Activated CD4-positive, alpha-beta memory T cell treated with anti-CD3 and anti-CD28 coated beads, Interleukin-2, amount 10 ng/mL, durations not matched to agents 7 days and 5 days (primary cell): ENCODE measurements at places on chromosomes 7 and 10.

DNA sequence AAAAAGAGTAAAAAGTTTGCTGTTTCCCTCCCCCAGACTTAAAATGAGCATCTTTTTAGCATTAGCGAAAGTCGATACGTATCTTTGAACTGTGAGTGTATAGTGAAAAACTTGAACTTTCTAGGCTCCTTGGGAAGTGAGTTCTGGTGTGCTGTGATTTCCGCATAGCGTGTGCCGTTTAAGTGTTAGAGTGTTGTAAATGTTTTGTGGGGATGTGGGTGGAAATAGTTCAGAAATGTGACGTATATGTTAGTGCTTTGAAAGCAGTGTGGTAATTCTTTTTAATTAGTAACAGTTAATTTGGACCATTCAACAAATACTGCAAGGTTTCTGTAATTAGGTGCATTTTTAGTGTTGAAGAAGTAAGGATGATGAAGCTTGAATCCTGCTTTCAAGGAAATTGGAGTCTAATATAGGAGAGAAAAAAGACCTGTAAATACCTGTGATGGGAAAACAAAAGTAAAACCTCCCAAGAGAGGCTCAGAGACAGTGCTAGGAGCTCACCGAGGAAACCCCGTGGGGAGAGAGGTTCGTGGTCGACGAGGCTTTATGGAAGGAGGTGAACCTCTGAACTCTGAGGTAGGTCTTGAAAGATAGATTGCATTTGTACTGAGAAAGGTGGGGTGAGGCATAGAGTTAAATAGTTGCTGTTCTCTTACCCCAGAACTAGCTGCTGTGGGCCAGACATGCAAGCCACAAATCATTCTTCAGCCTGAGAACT, 40.8 kb downstream of the RBM33 start:
- H3K27ac ChIP-seq = peak overlapping the region; percentile 37
- no peaks in the 10 kb centered on the region for H3K27me3 ChIP-seq
- peaks cover 41% of the 10 kb centered on the region for H3K4me1 ChIP-seq
- DNase-seq = peak; percentile 38
- peaks cover 86% of the 10 kb centered on the region for H3K36me3 ChIP-seq
- peak overlapping the region; percentile 22 for H3K4me3 ChIP-seq

DNA sequence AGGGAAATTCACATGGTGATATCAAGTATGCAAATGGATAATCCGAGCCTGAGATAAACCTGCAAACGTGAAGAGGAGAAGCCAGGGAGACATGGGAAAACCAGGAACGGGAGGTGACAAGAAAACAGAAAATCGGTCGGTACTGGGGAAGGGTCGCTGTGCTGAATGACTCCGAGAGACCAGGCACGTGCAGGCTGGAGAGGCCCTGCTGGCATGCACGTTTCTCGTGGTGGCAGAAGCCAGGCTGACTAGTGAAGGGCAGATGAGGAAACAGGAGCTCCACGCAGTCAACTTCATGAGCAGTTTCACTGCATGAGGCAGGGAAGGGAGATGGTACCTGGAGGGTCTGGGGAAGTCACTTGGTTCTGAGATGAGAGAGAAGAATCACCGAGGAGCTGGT, 48.3 kb downstream of the KIAA1549 start:
- no peaks in the 10 kb centered on the region for H3K4me1 ChIP-seq
- H3K27ac ChIP-seq = no peak overlapping the region
- H3K4me3 ChIP-seq = no peak overlapping the region
- H3K27me3 ChIP-seq = peaks cover 17% of the 10 kb centered on the region

GRCh38 chr7:22654831-22655230, 72.2 kb upstream of the IL6 start:
- H3K4me1 ChIP-seq = peaks cover 3% of the 10 kb centered on the region
- no peak for DNase-seq
- H3K4me3 ChIP-seq = no peak overlapping the region
- H3K36me3 ChIP-seq = peaks cover 3% of the 10 kb centered on the region
- peaks cover 44% of the 10 kb centered on the region for H3K27me3 ChIP-seq
- no peak overlapping the region for H3K27ac ChIP-seq

- DNase-seq = no peak
- H3K4me3 ChIP-seq = no peak overlapping the region
- no peaks in the 10 kb centered on the region for H3K27me3 ChIP-seq
- H3K36me3 ChIP-seq = no peaks in the 10 kb centered on the region
These were observed 65.9 kb upstream of the NEBL start for GRCh38 chr10:20963056-20963455.

DNA sequence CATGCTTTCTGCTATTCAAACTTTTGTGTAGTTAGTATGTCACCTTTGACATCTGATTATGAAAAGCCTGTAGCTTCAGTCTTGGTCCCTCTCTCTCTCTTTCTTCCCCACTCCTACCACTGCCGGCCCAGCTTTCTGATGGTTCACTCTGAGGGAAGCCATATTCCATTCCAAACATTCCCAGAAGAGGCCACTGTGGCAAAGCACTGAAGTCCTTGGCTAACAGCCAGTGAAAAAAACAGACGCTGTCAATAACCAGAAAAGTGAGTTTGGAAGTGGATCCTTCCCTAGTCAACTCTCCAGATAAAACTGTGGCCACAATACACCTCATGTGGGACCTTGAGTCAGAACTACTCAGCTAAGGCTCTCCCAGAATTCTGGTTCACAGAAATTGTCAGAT, 950.7 kb upstream of the PHF14 start:
- no peak for DNase-seq
- no peaks in the 10 kb centered on the region for H3K4me1 ChIP-seq
- no peaks in the 10 kb centered on the region for H3K36me3 ChIP-seq
- H3K4me3 ChIP-seq = no peak overlapping the region

DNA sequence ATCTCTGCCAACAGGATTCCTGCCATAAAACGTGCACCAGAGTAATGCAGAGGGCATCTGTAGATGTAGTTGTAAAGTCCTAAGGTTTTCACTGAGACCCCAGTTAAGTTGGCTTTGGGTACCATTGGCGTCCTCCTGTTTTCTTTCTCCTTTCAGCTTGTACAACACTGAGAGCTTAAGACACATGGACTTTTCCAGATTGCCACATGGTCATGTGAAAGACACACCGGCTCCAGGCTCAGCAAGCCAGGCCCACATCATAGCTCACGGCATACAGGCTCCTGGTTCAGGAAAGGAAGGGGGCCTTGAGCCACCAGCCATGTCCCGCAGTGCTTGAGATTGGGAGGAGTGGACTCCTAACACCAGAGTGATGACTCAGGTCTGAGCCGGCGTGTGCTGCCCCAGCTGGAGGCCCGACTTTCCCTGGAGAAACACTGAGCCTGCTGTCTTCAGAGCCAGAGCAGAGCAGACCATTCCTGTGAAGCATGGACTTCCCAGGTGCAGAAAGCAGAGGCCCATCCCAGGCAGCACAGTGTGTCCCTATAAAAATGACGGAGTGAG, 252.7 kb downstream of the PRPF18 start:
- H3K27ac ChIP-seq = no peak overlapping the region
- no peaks in the 10 kb centered on the region for H3K36me3 ChIP-seq
- no peak for DNase-seq
- no peaks in the 10 kb centered on the region for H3K27me3 ChIP-seq
- H3K4me3 ChIP-seq = no peak overlapping the region

DNA sequence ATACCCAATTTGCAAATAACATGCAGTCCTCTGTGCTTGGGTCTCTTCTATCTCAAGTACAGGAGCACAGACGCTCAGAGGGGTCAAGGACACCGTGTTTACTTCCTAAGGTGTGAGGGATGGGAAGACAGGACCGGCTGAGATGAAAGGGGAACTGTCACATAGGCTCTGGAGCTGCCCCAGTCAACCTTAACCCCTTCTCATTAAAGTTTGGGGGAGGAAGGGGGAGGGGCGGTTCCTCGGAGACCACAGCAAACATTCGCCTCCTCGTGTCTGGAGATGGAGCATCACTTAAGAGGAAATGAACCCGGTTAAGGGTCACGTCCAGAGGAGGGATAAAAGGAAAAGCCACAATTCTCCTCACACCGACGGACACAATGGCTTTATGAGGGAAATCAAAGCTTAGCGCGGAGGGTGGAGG, 1.1 kb downstream of the SH3PXD2A start:
- H3K27ac ChIP-seq = no peak overlapping the region
- H3K4me1 ChIP-seq = peaks cover 17% of the 10 kb centered on the region
- DNase-seq = no peak
- H3K27me3 ChIP-seq = peaks cover 73% of the 10 kb centered on the region

DNA sequence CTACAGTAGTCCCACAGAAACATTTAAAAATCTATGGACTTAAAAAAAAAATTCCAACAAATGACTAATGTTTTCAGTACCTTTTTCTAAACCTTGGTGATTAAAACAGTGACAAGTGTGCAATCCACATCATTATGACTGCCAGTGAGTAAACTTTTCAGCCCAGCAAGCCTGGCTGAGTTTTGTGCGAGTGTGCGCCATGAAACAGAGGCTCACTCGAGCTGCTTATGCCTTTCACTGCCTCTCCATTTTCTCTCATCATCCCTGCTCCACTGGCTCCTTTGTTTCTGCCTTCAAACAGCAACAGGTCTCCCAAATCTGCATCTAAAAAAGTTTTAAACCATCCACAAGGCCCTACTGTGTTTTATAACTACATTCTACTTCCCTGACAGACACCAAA, 105.8 kb downstream of the USP6NL start:
- H3K27ac ChIP-seq = no peak overlapping the region
- no peak overlapping the region for H3K4me3 ChIP-seq
- DNase-seq = no peak
- H3K27me3 ChIP-seq = peaks cover 9% of the 10 kb centered on the region

- H3K4me3 ChIP-seq = no peak overlapping the region
- no peaks in the 10 kb centered on the region for H3K4me1 ChIP-seq
- no peak overlapping the region for H3K27ac ChIP-seq
- peaks cover 58% of the 10 kb centered on the region for H3K36me3 ChIP-seq
These were observed 31.3 kb downstream of the KIN start for GRCh38 chr10:7756360-7756992.

- H3K4me1 ChIP-seq = peaks cover 9% of the 10 kb centered on the region
- DNase-seq = no peak
These were observed 13.1 kb upstream of the IMPDH1 start for GRCh38 chr7:128422842-128423241.

- no peaks in the 10 kb centered on the region for H3K27me3 ChIP-seq
- H3K4me1 ChIP-seq = no peaks in the 10 kb centered on the region
- H3K4me3 ChIP-seq = no peak overlapping the region
These were observed 393.2 kb upstream of the FOXK1 start for GRCh38 chr7:4288791-4289394.

DNA sequence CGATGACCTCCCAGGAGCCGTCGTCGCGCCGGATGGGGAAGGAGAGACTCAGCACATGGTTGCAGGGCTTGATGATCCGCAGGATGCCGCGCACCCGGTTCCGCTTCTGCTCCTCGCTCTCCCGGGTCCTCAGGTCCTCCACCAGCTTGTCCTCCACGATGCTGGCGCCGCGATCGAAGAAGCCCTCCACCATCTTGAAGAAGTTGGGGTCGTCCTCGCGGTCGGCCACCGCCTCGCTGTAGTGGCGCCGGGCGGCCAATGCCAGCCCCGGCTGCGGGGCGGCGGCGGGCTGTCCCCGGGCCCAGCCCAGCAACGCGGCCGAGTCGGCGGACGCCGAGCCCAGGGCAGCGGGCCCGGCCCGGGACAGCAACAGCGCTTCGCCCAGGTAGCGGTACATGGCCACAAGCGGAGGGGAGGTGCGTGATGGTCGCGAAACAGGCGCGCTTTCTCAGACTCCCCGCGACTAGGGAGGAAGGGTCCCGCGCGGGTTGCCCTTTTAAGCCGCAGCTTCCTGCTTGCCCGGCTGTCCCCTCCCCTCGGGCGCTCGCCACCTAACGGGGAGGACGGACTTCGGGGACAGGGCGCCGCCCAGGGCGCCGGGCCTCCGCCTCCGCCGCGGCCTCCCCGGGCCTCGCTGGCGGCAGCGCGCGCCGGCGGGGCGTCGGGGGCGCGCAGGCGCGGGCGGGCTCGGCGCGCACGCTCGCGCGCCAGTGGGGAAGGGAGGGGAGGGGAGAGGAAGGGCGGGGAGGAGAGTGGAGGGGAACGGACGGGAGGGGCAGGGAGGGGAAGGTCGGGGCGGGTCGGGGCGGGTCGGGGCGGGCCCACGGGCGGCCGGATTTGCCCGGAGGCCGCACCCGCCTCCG, at the start of the genes GLUD1 and SHLD2:
Gene GLUD1 (minus strand): TSS at position 471 of the 863 bp plus-strand sequence. CDS start 74 bp downstream, at position 397.
Gene SHLD2 (plus strand): TSS at position 834 of the 863 bp plus-strand sequence. CDS start 56,149 bp downstream, outside the sequence.
- H3K4me1 ChIP-seq = peaks cover 44% of the 10 kb centered on the region
- DNase-seq = peak; percentile 94
- H3K27ac ChIP-seq = peak within 1 kb of the TSS; percentile 97
- H3K27me3 ChIP-seq = no peaks in the 10 kb centered on the region
- peaks cover 42% of the 10 kb centered on the region for H3K36me3 ChIP-seq
- peak within 1 kb of the TSS; percentile 98 for H3K4me3 ChIP-seq

- H3K27me3 ChIP-seq = peaks cover 9% of the 10 kb centered on the region
- no peak for DNase-seq
- H3K4me1 ChIP-seq = peaks cover 3% of the 10 kb centered on the region
- H3K36me3 ChIP-seq = no peaks in the 10 kb centered on the region
These were observed 16.7 kb upstream of the GAD2 start for GRCh38 chr10:26199841-26200240.

- no peaks in the 10 kb centered on the region for H3K4me1 ChIP-seq
- H3K27me3 ChIP-seq = peaks cover 2% of the 10 kb centered on the region
- no peak overlapping the region for H3K4me3 ChIP-seq
- no peaks in the 10 kb centered on the region for H3K36me3 ChIP-seq
- no peak overlapping the region for H3K27ac ChIP-seq
These were observed 10.4 kb upstream of the DLG5 start for GRCh38 chr10:77936697-77937567.

DNA sequence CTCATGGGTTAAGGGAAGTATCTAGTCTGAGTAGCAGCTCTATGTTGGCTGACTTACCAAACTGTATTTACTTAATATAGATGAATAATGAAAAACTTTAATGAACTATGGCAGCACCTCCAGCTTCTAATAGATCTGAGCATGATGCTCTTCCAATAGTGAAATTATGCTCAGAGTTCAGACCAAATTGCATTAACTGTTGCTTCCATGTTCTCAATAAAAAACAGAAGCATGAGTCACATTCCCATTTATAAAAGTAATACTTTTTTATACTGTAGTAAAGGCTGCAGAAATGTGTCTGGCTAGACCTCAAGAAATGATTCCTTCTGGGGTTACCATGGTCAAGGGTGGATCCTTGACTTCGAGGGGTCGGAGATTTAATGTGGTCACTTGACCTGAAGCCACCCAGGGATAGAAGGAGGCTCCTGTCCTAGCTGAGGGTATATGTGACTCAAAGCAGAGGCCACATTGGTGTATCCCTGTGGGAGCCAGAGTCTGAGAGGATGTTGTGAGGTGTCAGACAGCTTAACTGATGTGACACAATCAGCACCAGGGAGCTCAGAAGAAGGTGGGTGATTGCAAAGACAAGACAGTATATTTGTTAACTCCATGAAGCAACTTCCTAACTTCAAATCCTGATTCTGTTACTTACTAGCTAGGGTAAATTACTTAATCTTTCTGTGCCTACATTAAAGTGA, 19.8 kb upstream of the PLCE1 start:
- H3K4me3 ChIP-seq = no peak overlapping the region
- no peaks in the 10 kb centered on the region for H3K36me3 ChIP-seq
- DNase-seq = no peak
- no peak overlapping the region for H3K27ac ChIP-seq
- peaks cover 10% of the 10 kb centered on the region for H3K27me3 ChIP-seq

DNA sequence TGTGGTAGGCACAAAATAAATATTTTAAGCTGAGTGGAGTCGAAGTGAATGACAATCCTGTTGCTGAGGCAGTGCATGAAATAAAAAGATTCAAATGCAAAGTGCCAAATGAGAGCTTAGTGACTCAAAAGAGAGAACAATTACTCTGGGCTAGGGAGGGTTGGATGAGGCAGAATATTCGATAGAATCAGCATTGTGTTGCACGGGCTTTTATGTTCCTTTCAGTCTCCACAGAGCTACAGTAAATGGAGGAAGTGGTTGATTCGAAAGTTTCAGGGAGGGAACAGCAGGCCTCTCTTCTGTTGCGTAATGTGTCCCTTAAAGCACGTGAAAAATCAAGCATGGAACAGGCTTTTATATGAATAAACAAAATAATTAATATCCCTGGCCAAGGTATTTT, 599.3 kb upstream of the CELF2 start:
- peak; percentile 21 for DNase-seq
- peaks cover 12% of the 10 kb centered on the region for H3K4me1 ChIP-seq
- no peak overlapping the region for H3K27ac ChIP-seq
- no peaks in the 10 kb centered on the region for H3K36me3 ChIP-seq
- H3K4me3 ChIP-seq = no peak overlapping the region
- no peaks in the 10 kb centered on the region for H3K27me3 ChIP-seq
